ENCODE measurements at places on chromosomes 16 and 17. TPM values are rescaled to one million over a fixed set of nuclear protein-coding genes. Genes with fewer than 3 reads are reported as not detected.

The CTRB2 gene
- total RNA-seq: not detected

The SLC52A1 gene
- total RNA-seq: not detected

The LLGL2 gene
- total RNA-seq: not detected

The TPSD1 gene
- not detected for total RNA-seq

GRCh38 chr17:27206447-27206846 is 87.5 kb upstream of the WSB1 start:
- H3K27me3 ChIP-seq: no peaks in the 10 kb centered on the region
- no peaks in the 10 kb centered on the region for H3K36me3 ChIP-seq
- peak; percentile 12 for DNase-seq
- no peak overlapping the region for H3K4me3 ChIP-seq

- no peaks in the 10 kb centered on the region for H3K4me1 ChIP-seq
- peaks cover 54% of the 10 kb centered on the region for H3K36me3 ChIP-seq
- no peak overlapping the region for H3K4me3 ChIP-seq
- no peak overlapping the region for H3K27ac ChIP-seq
- DNase-seq: no peak
Measured at GRCh38 chr17:80365983-80366382, 49.0 kb upstream of the ENDOV start.

DNA sequence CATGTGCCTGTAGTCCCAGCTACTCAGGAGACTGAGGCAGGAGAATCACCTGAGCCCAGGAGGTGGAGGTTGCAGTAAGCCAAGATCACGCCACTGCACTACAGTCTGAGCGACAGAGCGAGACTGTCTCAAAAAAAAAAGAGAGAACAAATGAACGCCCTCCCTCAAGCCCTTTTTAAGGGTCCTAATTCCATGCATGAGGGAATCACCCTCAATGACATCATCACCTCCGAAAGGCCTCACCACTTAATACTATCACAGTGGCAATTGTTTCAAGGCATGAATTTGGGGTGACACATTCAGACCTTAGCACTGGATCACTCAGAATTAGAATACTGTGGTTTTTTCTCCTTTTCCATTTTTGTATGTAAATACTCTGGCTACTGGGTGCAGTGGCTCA is 57.8 kb downstream of the CHD9NB start:
- DNase-seq: no peak
- no peak overlapping the region for H3K27ac ChIP-seq
- no peaks in the 10 kb centered on the region for H3K4me1 ChIP-seq
- H3K27me3 ChIP-seq: no peaks in the 10 kb centered on the region

DNA sequence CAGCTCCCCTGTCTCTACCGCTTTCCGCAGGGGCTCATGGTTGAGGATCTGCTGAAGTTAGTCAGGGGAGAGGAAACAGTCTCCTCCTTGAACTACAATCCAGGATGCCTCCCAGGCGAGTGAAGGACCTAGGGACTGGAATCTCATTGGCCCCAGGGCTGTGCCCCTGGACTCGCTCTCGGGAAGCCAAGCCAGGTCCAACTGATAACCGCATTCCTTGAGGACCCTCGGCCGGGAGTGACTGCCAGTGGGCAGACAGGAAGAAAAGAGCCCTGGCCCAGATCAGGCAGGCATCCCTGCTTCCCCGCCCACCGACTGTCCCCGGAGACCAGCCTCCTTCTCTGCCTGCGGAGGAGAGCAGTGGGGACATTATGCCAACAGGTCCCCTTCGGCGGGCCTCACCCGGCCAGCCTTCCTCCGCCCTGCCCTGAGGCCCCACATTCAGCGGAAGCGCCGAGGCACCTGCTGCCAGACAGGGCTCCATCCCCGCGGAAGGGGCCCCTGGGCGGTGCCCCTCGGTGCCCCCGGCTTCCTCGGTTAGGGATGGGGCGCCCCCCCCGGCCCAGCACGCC is 776 bp downstream of the LRRC75A start:
- H3K36me3 ChIP-seq: no peaks in the 10 kb centered on the region
- DNase-seq: no peak
- H3K4me3 ChIP-seq: peak overlapping the region; percentile 65
- peaks cover 30% of the 10 kb centered on the region for H3K27me3 ChIP-seq
- peaks cover 6% of the 10 kb centered on the region for H3K4me1 ChIP-seq
- H3K27ac ChIP-seq: no peak overlapping the region

- no peaks in the 10 kb centered on the region for H3K36me3 ChIP-seq
- no peaks in the 10 kb centered on the region for H3K4me1 ChIP-seq
- no peak for DNase-seq
- H3K27ac ChIP-seq: no peak overlapping the region
- H3K4me3 ChIP-seq: no peak overlapping the region
Measured at GRCh38 chr17:17356931-17357270, 53.7 kb downstream of the NT5M start.

DNA sequence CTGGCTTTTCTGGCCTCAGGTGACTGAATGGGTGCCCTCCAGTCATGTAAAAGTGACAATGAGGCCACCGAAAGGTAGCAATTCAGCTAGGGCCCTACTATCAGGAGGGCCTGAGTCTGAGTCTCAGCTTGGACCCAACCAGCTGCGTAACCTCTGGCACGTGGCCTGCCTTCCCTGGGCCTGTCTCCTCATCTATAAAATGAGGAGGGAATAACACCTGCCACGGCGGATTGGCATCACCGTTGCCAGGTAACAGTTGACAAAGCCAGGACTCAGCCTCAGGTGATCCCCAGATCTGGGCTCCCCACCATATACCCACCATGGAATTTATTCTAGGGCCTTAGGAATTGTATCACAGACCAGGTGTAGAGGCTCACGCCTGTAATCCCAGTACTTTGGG is 217.1 kb downstream of the KATNIP start:
- H3K27me3 ChIP-seq: no peaks in the 10 kb centered on the region
- H3K4me1 ChIP-seq: no peaks in the 10 kb centered on the region
- no peak overlapping the region for H3K4me3 ChIP-seq
- DNase-seq: no peak

Measured in GM23248 (cell line).